Foreskin keratinocyte (primary cell): ENCODE measurements at places on chromosomes 11 and 22.
A peak's percentile ranks its signal among the peaks of the same experiment; 100 is the strongest.

- DNase-seq: peak; percentile 41
These were observed 51.9 kb upstream of the CLMP start for GRCh38 chr11:123246749-123247495.

- no peak for DNase-seq
These were observed 492.9 kb upstream of the KIRREL3 start for GRCh38 chr11:127493330-127494022.

GRCh38 chr11:46335271-46335670 lies 12.0 kb upstream of the DGKZ start:
- no peak for DNase-seq

- no peak for DNase-seq
These were observed 110.5 kb downstream of the MICAL3 start for GRCh38 chr22:17913801-17914347.

- DNase-seq: no peak
These were observed 1.0 kb downstream of the VSIG10L2 start for GRCh38 chr11:125946712-125947418.

- peak; percentile 42 for DNase-seq
These were observed 1.0 kb upstream of the TMEM86A start for GRCh38 chr11:18697576-18697975.

- DNase-seq: no peak
These were observed 20.3 kb upstream of the PARVA start for GRCh38 chr11:12356944-12357655.

DNA sequence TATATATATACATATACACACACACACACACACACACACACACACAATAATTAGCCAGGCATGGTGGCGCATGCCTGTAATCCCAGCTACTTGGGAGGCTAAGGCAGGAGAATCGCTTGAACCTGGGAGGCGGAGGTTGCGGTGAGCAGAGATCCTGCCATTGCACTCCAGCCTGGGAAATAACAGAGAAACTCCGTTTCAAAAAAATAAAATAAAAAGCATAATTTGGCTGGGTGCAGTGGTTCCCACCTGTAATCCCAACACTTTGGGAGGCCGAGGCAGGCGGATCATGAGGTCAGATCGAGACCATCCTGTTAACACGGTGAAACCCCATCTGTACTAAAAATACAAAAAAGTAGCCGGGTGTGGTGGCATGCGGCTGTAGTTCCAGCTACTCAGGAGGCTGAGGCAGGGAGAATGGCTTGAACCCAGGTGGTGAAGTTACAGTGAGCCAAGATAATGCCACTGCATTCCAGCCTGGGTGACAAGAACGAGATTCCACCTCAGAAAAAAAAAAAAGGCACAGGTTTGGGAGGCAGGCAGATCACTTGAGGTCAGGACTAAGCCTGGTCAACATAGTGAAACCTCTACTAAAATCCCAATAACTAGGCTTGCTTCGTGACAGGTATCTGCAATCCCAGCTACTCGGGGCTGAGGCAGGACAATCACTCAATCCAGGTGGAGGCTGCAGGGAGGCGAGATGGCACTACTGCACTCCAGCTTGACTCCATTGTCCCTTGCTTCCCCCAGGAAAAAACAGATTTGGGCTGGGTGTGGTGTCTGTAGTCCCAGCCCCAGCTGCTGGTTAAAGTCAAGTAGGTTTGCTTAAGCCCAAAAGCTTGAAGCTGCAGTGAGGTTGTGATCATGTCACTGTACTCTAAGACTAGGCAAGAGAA lies 11.8 kb upstream of the WDR74 start:
- DNase-seq: no peak

- no peak for DNase-seq
These were observed 29.4 kb downstream of the SMCO4 start for GRCh38 chr11:93513772-93514171.

GRCh38 chr22:44891791-44892190 lies 118.0 kb downstream of the PHF21B start:
- DNase-seq: no peak

DNA sequence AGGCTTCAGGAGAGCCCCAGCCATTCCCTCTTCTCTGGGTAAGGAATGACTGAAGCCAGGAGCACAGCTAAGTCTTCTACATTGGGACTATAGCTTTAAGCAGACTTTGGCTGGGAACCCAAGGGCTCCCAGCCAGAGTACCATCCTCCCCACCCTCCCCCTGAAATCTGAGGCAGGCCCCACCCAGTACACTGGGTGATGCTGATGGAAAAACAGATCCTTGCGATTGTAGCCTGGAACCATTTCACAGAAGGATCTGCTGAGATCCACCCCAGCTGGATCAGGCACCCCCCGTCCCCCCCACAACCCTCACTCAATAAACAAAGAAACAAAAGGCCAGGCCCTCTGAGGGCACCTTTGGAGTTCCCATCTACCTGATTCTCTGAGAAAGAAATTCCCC lies 39.8 kb downstream of the IL18BP start:
- no peak for DNase-seq

- no peak for DNase-seq
These were observed 198.3 kb upstream of the PLET1 start for GRCh38 chr11:112459001-112459400.

DNA sequence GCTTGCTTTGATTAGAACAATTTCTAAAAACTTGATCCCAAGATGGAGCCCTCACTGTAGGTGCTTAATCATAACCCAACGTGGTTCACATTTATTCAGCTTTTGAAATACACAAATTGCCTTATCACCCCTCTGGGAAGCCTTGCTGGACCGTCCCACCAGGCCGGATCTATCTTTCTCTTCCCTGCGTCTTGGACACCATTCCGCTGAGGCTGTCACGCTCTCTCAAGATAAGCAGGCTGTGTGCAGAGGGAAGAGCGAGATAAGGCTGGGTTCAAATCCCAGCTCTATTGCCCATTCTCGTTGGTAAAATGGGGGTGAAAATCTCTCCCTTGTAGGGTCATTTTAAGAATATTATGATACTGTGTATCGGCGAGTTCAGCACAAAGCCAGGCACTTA lies 20.5 kb upstream of the TP53I11 start:
- DNase-seq: no peak

DNA sequence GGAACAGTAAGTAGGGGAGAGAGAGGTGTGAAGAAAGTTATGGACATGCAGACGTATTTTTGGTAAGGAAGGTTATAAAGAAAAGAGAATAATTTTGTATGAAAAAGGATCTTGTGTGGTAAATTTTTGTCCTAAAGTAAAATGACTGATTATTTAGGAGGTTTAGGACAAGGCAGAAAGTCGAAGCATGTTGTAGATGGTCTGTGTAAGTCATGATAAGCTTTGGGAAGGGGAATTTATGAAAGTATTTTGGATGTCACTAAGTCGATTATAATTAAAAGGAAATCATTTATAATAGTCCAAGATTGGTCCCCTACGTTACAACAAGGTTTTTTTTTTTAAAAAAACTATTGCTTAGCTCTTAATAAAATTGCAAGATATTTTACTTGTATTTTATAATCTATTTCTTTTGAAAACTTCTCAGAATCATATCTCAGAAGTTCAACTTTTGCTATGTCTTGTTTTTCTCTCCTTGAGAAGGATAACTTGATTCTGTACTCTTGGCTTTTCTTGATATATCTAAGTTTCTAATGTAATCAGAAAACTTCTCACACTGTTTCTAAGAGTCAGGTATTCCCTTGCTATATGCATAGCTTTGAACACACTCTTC lies 10.9 kb upstream of the CABP2 start:
- DNase-seq: no peak

GRCh38 chr22:39301108-39301507 lies 18.3 kb downstream of the RPL3 start:
- DNase-seq: no peak

DNA sequence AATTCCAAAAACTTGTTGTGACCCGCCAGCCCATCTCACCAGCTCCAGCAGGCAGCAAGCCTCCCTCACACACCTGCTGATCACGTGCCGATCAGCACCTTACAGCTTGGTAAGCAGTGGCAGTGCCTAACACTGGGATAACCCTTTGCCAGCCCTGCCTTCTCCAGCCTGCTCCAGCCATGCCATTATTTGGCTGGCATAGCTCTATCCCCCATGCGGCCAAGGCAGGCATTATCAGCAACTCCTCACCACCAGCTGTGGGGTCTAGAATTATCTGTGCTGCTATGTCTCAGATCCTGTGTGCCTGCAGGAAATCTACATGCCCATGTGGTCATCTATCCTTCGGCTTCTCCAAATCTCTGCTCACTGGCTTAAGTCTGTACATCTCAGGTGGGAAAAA lies 215.0 kb downstream of the ST3GAL4 start:
- DNase-seq: no peak

- peak; percentile 78 for DNase-seq
These were observed 8.0 kb downstream of the VSTM5 start for GRCh38 chr11:93842461-93842860.

- DNase-seq: peak; percentile 73
These were observed 44.8 kb upstream of the ANO3 start for GRCh38 chr11:26287067-26287518.

DNA sequence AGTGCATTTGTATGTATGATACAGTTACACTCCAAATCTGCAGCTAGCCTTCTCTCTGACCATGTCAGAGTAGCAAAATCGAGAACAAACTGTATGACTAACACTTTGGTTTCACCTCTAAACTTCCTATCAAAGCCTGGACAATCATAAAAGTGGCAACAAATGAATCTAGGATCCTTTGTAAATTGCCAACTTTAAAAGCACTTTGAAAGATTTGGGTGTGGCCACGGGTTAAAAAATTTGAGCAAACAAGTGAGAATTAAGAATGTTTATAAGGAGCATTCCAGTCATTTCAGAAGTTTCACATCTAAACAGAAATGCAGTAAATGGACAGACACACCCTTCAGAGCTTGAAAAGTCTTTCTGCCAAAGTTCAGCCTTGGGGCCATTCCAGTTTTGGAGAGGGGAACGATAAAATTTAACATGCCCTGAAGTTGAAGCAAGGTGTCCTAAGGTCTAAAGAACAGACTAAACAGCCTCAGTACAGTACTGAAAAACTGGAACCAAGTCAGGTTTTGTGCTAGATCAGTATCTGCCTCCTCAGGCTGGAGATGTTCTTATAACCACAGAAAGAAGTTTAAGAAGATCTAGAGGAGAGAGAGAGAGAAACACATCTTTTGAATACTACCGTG lies 181.9 kb upstream of the BDNF start:
- DNase-seq: no peak

- DNase-seq: no peak
These were observed 84.4 kb downstream of the TP53I11 start for GRCh38 chr11:44866286-44866685.

DNA sequence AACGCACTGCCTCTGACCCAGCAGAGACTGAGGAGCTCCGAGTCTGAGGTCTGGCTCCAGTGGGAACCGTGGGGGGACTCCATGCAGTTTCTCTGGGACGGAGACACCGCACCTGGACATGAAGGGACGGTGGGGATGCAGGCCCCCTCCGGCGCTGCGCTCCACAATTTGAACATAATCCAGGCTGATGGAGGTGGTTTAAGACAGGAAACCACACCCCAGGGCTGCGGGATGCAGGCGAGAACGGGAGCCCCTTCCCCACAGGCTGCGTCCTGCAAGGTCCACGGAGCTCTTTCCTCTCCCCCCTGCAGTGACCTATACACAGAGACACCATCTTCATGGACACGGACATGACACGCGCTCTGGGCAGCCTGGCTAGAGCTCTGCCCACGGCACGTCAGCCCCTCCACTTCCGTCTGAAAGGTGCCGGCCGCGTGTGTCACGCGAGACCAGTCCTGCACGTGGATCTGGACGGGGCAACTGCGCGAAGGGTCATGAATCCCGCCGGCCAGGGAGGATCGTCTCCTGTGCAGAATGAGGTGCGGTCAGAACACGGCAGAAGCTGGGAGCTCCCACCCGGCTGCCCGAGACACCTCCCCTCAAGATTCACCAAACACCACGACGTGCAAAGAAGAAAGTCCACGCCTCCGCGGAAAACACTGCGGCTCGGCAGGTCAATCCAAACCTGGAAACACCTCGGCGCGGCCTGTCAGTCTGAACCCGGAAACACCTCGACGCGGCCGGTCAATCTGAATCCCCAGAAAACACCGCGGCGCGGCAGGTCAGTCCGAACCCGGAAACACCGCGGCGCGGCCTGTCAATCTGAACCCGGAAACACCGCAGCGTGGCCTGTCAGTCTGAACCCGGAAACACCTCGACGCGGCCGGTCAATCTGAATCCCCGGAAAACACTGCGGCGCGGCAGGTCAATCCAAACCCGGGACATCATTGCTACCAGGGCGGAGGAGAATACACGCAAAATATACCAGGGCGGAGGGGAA lies 212.4 kb downstream of the BRD1 start:
- DNase-seq: no peak

DNA sequence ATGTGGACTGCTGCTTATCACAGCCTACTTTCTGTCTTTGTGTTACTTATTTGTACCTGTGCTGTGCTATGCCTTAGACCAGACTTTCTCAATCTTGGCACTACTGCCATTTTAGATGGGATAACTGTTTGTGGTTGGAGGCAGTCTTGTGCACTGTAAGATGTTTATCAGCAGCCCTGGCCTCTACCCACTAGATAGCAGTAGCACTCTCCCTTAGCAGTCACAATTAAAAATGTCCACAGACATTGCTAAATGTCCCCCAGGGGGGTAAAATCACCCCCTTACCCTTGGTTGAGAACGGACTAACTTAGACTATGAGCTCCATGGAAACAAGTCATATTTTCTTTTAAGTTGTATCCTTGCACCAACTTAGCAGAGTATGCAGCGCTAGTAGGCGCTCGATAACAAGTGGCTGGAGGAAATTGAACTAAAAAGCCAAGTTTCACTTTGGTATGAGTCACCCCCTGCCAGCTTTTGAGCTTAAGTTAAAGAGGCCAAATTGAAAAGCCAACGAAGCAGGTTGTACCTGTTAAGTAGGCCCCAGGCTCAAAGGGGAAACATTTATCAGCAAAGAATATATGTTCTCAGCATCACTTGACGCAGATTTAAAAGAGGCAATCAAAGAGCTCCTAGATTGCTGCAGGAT lies 304.8 kb upstream of the SORL1-AS1 start:
- DNase-seq: peak; percentile 72

- DNase-seq: no peak
These were observed 166.8 kb upstream of the NCAM1 start for GRCh38 chr11:112794331-112794846.

- no peak for DNase-seq
These were observed 281.7 kb downstream of the LRRC4C start for GRCh38 chr11:41177791-41178190.

DNA sequence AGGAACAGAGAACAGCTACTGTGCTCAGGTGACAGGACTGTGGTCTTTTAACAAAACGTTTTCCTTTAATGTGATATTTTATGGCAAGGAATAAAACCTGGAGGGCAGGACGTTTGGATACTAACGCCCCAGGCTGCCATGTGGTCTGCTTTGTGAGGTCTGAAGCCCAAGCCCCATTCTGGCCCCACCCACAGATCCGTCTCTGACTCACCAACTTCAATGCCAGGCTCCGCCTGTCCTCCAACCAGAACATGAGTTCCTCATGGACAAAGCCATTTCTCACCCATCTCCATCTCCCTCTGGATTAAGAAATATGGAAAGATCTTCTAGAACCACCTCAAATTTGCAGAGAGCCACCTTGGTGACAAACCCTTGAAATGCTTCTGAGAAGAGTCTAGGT lies 148.8 kb downstream of the CRYBB2 start:
- DNase-seq: peak; percentile 55
